ENCODE measurements at places on chromosomes 13 and 19.
A peak's percentile ranks its signal among the peaks of the same experiment; 100 is the strongest.

DNA sequence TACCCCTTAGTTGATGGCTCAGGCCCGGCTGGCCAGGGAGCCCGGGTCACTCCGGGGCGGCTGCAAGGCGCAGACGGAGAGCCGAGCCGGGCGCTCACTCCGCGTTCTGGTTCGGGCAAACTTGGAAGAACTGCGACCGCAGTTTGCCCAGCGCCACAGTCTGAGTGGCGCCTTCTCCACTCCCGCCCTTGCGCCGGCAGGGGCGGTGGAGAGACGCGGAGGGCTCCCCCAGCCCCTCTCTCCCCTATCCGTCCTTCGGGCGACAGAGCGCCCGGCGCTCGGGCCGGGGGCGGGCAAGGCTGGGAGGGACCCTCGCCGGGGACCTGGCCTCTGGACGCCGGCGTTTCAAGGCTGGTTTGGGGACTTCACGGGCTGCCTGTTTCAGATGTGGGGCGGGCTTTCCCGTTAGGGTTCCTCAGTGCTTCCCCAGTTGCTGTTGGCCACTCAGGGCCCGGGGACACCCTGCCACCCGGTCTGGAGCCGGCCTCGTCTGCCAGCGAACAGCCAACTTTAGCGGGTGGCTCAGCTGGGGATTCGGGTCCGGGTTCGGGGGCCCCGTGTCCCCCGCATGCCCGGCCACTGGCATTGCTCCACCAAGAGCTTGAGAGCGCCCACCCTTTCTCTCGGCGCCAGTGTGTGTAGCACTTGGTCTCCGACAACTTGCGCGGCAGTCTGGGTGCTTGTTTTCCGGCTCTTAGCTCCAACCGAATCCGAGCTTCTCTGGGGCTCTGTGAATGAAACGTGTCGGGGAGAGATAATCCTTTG, 1.5 kb downstream of the GPC6 start:
- DNase-seq = peak; percentile 22

DNA sequence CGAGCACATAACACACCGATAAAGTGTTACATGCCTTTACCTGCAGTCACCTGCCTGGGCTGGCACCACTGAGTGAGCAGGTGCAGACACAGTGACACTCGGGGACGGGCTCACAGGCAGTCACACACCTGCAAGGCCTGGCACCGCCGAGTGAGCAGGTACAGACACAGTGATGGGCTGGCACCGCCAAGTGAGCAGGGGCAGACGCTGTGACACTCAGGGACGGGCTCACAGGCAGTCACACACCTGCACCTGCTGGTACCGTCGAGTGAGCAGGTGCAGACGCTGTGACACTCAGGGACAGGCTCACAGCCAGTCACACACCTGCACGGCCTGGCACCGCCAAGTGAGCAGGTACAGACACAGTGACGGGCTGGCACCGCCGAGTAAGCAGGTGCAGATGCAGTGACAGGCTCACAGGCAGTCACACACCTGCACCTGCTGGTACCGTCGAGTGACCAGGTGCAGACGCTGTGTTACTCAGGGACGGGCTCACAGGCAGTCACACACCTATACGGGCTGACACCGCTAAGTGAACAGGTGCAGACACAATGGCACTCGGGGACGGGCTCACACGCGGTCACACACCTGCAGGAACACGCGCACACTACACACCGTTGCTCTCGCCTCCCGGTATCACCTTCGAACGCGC, 470 bp downstream of the ZNF835 start:
- no peak for DNase-seq

DNA sequence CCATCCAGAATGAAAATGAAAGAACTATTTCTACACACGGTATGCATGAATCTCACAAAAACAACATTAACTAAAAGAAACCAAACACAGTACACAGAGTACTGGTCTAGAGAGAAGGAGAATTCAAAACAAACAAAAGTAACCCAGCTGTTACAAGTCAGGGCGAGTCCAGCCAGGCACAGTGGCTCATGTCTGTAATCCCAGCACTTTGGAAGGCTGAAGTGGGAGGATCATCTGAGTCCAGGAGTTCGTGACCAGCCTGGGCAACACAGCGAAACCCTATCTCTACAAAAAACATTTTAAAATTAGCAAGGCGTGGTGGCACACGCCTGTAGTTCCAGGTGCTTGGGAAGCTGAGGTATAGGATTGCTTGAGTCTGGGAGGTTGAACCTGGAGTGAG, 1.7 kb upstream of the PSMC4 start:
- DNase-seq = no peak

DNA sequence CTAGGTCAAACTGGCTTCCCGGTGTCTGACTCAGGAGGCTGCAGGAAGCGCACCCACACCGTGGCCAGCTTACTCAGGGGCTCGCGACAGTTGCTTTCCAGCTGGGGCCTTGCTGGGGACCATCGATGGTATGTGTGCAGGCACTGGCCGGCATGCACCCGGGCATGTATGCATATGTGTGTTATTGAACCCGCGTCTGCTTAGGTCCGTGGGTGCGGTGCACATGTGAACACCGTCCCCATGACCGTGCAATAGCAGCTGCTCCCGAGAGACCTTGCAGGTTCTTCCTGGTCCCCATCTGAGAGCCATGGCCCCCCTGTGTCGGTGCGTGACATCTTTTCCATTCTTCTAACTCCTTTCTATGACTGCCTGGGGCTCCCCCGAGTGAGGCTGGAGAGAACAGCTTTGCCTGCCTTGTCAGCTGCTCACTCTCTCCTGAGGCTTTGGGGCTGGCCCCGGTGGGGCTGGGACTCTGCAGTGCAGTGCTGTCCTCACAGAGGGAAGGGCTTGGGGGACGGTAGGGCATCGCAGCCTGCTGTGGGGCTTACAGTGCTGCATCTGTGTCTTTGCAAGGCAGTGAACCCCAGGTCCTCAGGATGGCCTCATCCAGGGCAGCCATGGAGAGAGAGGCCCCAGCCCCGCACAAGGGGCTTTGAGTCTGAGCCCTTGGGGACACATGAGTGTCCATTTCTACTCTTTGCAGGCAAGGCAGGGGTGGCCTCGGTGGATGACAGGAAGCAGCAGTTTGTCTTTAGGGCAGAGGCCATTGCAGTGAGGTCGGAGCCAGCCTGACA, 65.1 kb downstream of the CHST8 start:
- DNase-seq = no peak

DNA sequence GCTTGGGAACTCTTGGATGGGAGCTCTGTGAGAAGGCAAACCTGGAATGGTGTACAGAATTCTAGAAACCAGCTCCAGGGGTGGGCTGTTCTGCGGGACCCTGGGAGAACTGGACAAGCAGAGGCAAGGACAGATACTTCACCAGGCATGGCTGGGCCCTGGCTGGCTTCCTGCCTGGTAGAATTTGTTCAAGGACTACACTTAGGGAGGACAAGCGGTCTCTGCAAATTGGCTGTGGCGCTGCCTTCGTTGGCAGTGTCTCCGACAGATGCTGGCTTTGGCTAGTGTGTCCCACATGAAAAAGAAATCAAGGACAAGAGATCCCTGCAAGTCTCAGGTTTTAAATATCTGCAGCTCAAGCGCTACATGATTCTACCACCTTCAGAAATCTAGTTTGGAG, 12.4 kb downstream of the CEBPG start:
- DNase-seq = no peak

- no peak for DNase-seq
Measured at GRCh38 chr13:43569658-43570057, 217.1 kb downstream of the ENOX1 start.

DNA sequence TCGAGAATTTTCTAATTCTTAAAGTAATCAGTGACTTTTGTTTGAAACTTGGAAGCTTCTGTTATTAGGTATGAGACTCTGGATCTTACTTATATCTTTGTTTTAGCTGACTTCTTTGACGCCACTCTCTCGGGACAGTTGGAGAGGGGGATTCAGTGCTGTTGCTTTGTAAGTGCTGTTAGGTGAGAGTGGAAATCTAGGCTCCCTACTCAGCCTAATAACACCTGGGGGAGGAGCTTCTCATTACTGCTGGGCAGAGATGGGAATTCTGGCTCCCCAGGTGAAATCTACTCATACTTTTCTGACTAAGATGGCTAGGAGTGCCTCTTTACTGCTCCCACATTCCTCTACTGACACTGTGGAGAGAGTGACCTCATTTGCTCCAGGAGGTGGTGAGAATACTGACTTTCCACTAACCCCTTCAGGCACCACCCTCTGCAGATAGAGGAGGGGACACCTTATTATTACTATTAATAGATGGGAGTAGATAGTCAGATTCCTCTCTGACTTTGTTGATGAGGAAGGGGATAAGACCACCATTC, 324.9 kb upstream of the SPRY2 start:
- no peak for DNase-seq

DNA sequence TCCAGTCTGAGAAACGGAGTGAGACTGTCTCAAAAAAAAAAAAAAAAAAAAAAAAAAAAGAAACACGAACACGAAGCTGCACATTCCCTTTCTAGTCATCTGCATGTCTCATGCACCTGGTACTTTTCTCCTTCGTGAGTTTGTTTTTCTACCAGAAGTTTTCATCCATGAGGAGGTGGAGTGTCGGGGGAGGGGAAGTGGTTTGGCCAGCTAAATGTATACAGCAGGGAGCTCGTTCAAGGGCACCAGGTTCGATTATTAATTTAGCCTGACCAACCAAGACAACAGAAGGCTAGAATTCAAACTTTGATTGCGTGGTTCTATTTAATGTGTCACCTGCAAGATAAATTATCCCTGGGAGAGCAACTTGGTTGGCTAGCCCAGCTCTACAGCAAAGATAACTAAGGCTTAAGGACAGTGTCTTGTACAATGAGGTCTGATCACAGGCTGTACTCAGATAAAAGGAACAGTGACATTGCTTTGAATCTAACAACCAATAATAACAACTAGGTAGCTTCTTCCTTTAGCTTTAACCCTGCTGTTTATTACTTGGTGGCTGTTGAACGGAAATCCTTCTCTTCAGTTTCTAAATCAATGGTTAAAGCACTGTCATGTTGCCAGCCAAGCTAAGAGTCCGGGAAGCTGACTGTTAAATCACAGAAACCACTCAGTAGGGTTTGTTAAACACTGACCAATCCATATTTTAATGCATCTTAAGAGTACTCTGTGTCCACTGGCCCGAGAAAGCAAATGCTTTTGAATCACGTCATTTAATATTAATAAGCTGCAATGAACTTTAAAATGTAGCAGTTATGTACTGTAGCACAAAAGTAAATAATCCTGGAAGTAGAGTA, 98.4 kb upstream of the STARD13 start:
- no peak for DNase-seq

DNA sequence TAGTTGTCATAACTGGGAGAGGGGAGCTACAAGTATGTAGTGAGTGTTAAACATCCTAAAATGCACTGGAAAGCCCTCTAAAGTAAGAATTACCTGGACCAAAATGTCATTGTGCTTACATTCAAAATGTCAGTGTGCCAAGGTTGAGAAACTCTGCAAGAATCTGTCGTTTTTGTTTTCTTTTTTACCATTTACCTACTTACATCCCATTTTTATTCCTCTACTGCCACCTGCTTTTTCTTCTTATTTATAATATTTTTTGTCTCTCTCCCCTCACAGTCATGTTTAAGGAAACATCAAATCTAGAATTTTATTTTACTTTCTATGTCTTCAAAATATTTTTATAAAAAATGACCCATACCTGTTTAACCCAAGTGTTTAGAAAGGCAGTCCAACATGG, 226.4 kb downstream of the PCDH17 start:
- peak; percentile 51 for DNase-seq

DNA sequence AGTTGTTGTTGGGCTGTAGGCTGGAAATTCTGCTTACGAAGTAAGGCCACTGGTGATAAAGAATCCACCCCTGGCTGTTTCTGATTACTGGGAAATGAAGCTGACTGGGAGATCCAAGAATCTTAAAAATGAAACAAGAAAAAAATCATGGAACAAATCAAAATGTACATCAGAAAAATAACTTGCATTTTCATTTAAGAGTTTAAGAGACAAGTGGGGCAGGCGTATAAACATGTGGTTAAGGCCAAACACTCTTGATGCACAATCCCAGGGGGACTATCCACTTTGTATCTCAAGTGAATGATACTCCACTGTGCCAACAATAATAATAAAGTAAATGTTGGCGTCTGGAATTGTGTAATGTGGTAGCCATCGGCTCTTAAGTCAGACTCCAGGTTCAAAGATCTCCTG, 24.6 kb downstream of the ZMYM5 start:
- no peak for DNase-seq

DNA sequence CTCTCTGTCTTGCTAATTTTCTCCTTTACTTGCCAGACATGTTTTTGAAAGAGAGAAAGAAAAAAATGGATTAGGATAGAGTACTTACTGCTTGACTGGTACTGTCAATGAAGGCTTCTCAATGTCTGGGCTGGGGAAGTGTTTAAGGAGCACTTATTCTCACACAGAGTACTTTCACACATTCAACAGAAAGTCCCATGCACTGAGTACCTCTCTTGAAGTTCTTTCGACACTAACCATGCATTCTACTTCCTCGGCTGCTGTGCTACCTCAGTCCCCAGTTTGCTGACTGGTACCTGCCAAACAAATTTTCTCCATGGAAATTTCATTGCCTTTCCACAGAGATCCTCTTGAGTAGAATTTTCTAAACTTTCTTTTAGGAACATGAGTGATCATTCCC, 281.9 kb downstream of the RBM26 start:
- no peak for DNase-seq

GRCh38 chr19:58317476-58318072, 9.2 kb upstream of the ZSCAN22 start:
- DNase-seq = peak; percentile 72
